ENCODE measurements at places on chromosomes 11 and 22. TPM values are rescaled to one million over a fixed set of nuclear protein-coding genes. Genes with fewer than 3 reads are reported as not detected.

Gene OR4D5
- not detected for total RNA-seq

Gene OR5J2
- not detected for total RNA-seq

Gene SNX32
- 7.3 TPM for total RNA-seq

Gene OR51B5
- 0.47 TPM for total RNA-seq

Gene PLAAT5
- 3.1 TPM for total RNA-seq

Measured in occipital lobe (tissue), 3 donors.